ENCODE measurements at places on chromosomes 1 and 21.

DNA sequence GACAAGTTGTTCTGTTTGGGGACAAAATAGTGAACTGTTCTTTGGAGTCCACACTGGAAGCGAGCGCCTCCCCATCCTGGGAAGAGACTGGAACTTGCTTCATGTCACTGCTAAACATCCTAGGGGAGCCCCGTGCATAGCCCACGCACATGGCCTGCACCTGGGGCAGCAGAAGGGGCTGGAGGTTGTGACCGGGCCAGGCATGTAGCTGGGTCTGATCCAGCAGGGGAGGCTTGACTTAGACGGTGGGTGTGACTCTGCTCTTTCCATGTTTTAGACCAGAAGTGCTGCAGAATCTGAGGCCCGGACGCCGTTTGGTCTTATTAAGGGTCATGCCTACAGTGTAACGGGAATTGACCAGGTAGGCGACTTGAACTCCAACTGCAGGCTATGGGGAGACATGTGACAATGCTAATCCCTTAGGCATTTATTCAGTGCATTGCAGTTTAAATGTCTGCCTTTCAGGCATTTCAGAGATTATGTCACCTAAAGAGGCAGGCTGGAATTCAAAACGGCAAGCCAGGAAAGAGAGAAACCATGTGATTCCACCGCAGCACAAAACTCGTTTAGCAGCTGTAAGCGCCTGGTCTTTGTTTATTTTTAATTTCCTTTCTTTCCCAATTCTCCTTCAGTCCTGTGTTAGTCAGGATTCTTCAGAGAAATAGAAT, 21.8 kb downstream of the CAPN9 start:
- no peak for DNase-seq

- no peak for DNase-seq
These were observed 166.2 kb downstream of the TOMM20 start for GRCh38 chr1:234962340-234962989.

DNA sequence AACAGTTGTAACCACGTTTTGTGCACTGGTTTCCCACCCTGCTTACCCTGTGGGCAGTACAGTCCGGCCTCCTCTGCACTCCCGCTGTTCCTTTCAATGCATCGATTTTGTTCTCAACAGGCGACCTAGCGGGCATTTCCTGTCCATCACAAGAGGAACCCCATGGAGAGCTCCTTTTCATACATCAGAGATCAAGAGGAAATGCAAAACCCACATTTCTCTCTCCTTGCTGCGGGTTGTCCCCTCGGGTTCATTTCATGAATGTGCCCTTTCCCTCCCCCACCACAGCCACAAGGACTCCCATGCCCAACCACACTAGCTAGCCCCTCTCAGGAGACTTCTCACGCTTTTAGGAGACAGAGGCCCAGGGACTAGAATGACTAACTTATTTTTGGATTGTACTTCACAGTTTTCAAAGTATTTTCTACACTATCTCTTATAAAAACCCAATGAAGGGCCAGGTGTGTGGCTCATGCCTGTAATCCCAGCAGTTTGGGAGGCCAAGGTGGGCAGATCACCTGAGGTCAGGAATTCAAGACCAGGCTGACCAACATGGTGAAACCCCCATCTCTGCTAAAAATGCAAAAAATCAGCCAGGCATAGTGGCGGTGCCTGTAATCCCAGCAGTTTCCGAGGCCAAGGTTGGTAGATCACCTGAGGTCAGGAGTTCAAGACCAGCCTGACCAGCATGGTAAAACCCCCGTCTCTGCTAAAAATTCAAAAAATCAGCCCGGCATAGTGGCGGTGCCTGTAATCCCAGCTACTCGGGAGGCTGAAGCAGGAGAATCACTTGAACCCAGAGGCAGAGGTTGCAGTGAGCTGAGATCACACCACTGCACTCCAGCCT, 18.4 kb downstream of the ATP1A4 start:
- DNase-seq = peak; percentile 31

- DNase-seq = peak; percentile 20
These were observed at the start of gene MPC2 for GRCh38 chr1:167936930-167937708. TSS of gene MPC2 (minus strand) at chr1:167937072. CDS start at chr1:167935841, 1,231 bp downstream.

GRCh38 chr1:90313778-90314177, 318.9 kb downstream of the ZNF326 start:
- DNase-seq = no peak

- no peak for DNase-seq
These were observed 60.5 kb downstream of the ATP1A1 start for GRCh38 chr1:116433275-116434257.

DNA sequence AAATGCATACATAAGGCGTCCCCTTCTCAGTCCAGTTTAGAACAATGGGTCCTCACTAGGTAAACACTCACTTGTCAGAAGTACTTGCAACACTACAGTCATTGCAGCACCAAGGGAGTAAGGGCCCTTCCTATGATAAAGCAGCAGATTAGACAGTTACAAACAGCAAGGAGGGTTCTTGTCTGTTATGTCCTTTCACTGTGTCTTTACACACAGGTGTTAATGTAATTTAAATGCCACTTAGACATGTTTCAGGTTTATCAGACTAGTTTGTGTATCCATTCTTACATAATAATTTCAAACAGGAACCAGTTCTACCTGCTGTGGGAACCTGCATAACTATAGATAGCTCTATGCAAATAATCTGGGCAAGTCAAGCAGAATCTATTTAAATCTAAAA, 105.6 kb upstream of the USH2A start:
- DNase-seq = no peak

DNA sequence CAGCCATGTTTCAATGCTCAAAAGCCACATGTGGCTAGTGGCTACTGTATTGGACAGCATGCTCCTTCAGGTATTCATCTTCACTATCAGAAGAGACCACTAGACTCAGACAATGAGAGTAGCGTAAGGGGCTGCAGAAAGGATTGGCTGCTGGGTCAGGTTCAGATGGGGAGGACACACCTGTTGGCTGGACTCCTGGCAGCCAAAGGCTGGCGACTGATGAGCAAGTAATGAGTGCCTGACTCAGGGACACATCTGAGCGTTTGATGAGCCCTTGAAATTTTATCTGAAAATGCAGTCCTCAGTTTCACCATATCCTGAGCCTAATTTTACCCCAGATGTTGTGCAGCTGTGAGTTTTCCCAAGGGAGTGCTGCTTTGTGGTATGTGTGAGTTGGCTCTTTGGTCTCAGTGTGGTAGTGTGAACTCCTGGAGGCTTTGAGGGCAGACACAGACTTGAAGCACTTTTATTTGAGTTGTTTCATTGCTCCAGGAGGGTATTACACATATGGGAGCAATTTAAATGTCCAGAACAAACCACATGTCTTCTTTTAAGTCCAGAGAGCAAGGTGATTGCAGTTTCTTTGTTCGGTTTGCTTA, 9.6 kb downstream of the ST6GALNAC3 start:
- no peak for DNase-seq

GRCh38 chr1:119743308-119743707, 25.4 kb downstream of the HMGCS2 start:
- DNase-seq = no peak

GRCh38 chr1:2019172-2019543, at the start of gene GABRD:
TSS of gene GABRD (plus strand) at chr1:2019345. CDS start at chr1:2019424, 79 bp downstream.
- DNase-seq = no peak

GRCh38 chr1:51303751-51304251, 26.6 kb downstream of the TTC39A start:
- no peak for DNase-seq

DNA sequence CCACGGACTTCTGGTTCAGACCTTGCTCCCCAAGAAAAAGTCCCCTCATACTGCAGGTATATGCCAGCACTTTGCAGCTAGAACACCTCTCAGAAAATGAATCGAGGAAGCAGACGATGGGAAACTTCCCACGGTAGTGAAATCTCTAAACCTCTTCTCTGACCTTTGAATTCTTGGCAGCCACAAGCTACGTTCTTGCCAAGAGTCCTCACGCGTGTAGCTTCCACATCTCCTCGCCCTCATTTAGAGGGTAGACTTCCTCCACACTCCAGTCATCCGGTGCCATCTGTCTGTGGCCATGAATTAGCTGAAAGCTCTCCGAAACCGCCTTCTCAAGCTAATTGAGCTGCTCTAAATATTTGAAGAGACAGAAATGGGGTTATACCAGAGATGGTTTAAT, 127.8 kb downstream of the RGS7 start:
- no peak for DNase-seq

GRCh38 chr1:11691302-11691914, at the start of gene DRAXIN:
TSS of gene DRAXIN (plus strand) at chr1:11691710. CDS start at chr1:11706259, 14,549 bp downstream.
- DNase-seq = no peak

DNA sequence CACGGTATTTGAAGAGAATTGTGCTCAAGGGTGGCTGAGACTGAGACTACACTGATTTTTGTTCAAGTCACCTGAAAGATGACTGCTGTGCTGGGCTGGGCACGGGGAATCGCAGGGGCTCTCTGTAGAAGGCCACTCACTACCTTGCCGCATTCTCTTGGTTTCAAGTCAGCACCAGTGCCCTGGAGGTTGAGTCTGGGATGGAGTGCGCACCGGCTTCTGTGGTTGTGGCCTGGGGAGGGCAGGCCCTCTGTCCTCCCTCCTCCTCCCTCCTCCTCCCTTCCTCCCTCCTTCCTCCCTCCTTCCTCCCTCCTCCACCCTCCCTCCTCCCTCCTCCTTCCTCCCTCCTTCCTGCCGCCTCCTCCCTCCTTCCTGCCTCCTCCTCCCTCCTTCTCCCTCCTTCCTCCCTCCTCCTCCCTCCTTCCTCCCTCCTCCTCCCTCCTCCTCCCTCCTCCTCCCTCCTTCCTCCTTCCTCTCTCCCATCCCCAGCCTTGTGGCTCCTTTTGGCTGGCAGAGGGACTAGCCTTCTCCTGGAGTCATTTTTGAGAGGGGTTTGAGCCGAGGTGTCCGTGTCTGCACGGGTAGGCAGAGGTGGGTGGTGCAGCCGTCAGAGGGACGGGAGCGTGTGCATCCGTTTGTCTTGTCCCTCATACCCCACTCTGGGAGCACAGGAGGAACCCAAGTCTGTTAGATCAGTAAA, 9.5 kb downstream of the RER1 start:
- DNase-seq = no peak

DNA sequence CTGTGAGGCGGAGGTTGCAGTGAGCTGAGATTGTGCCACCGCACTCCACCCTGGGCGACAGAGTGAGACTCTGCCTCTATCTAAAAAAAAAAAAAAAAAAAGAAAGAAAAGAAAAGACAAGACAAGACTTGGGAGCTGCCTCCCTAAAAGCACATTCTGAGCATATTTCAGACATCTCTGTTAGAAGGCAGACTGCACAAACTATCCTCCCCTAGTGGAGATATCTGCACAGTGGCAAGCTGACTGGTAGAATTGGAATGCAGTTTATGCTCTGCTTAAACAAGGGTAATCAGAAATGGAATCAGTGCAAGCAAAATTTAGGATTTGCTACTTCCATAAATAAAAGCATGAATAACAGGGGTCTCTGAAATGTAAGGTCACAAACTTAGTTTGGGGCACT, 31.8 kb downstream of the GNG4 start:
- DNase-seq = no peak

DNA sequence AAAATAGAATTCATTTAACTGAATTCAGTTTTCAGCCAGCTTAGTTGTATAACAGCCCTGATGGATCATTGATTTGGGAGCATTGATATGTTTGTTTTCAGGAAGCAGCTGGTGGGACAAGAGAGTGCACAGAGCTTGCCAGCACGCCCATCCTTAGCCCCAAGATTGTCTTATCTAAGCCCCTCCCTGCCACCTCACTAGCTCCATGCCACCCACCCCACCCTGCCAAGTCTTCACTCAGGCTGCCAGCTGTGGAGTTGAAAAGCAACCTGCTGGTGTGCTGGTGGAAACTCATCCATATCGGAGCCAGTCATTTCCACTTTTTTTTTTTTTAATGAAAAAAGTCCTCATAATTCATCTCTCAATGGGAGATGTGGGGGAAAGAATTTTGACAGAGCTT, 11.8 kb downstream of the KIRREL1 start:
- DNase-seq = no peak

DNA sequence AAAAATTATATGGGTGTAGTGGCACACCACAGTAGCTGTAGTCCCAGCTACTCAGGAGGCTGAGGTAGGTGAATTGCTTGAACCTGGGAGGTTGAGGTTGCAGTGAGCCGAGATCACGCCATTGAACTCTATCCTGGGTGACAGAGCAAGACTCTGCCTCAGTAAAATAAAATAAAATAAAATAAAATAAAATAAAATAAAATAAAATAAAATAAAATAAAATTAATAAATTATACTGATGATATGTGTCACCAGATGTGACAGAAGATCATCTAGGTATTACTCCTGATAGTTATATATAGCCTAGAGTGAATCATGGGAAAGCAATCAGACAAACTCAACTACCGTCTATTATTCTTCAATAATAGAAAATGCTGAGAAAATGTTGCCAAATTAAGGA, 972.5 kb downstream of the MRPL39 start:
- DNase-seq = no peak

All from GM19239 (cell line).